ENCODE measurements at places on chromosomes 1 and 21.

GRCh38 chr1:242033447-242033846 lies 34.5 kb upstream of the MAP1LC3C start:
- DNase-seq = no peak

- no peak for DNase-seq
These were observed 75.9 kb upstream of the ETS2 start for GRCh38 chr21:38729754-38730379.

DNA sequence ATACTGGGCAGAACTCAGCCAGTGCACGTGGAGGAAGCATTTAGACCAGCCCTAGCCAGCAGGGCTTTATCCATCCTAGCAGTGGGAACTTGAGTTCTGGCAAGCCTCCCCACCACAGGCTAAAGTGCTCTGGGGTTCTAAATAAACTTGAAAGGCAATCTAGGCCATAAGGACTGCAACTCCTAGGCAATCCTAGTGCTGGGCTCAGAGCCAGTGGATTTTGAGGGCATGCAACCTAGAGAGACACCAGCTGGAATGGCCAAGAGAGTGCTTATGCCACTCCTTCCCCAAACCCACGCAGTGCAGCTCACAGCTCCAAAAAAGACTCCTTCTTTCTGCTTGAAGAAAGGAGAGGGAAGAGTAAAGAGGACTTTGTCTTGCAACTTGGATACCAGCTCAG lies 70.5 kb upstream of the APOBEC4 start:
- no peak for DNase-seq

DNA sequence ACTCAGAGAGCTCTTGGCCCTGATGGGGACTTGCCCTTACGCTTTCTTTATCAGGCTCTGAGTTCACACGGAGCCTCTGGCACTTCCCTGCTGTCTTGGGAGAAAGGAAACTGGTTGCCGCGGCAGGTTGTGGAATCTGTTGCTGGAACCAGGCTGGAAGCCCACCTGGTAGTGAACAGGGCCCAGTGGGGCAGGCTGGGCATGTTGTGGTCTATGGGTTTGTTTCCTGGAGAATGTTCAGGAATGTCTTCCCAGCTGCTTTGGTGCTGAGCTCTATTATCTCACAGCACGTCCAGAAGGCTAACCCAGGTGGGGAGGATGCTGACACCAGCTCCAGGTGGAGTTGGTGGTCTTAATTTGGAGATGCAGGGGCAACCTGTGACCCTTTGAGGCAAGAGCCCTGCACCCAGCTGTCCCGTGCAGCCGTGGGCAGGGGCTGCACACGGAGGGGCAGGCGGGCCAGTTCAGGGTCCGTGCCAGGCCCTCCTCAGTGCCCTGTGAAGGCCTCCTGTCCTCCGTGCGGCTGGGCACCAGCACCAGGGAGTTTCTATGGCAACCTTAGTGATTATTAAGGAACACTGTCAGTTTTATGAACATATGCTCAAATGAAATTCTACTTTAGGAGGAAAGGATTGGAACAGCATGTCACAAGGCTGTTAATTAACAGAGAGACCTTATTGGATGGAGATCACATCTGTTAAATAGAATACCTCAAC lies 33.3 kb upstream of the TDRD10 start:
- no peak for DNase-seq

DNA sequence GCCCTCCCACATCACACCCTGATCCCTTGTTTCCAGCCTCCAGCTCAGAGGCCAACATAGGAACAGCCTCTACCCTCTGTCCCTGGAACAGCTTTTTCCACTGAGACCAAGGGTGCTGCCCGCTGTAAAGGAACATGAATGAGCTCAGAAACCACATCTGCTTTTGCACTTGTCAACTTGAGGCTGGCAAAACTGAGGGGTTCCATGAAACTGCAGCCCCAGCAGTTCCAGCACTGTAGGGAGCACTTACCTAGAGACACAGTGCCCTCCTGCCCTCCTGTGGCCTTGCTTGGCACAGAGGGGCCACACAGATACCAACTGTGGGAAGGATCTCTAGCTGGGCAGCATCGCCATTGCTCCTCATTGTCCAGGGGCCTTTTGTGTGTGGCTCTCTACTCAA lies 51.7 kb downstream of the ITPKB start:
- DNase-seq = no peak

DNA sequence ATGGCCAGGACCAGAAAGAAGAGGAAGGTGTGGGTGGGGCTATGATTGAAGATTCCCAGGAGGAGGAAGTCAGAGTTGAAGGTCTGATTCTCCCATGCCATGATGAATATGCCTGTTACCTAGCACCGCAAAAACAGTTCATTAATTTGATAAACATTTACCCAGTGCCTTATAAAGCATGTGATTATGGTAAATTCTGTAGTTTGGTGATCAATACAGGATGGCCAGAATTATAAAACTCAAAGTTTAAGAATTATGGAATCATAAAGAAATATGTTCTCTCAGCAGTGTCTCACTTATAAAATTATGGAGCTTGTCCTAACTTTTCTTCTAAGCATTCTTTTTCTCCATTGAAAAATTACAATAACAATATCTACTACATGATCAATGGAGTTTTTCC lies at the start of gene OR2M7:
Gene OR2M7, minus strand, starts transcription at position 101 of the 400 bp plus-strand sequence. Its CDS starts 0 bp downstream, at position 101.
- no peak for DNase-seq

DNA sequence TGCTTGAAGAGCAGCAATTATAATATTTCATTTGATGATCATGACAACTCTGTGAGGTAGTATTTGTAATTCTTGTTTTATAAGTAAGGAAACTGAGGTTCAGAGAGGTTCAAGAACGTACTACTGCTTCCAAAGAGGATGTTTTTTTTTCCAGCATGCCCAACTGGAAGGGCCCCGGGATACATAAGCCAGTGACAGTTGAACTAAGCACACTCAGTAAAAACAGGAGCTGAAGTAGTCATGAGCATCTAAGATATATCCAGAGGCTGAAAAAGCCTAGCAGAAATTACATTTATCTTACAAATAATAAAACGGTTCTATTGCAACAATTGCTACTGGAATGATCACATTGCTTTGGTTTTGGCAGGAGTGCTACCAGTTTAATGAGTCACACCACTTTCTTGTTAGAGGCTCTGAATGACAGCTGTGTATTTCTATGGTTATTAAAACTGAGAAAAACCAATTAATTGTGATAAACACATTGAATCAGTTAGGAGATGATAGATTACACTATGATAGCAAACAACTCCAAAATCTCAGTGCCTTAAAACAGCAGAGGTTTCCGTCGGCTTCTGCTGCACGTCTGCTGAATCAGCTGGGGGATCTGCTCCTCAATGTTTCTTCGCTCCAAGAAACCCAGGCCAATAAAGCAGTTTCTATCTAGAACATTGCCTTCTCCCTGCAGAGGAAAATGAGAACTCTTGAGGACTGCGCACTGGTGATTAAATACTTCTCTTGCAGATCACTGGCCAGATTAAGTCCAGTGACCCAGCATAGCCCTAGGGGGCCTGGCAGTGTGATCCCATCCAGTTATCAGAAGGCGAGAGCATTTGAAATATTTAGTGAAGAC lies 522.7 kb downstream of the PLPP3 start:
- no peak for DNase-seq

DNA sequence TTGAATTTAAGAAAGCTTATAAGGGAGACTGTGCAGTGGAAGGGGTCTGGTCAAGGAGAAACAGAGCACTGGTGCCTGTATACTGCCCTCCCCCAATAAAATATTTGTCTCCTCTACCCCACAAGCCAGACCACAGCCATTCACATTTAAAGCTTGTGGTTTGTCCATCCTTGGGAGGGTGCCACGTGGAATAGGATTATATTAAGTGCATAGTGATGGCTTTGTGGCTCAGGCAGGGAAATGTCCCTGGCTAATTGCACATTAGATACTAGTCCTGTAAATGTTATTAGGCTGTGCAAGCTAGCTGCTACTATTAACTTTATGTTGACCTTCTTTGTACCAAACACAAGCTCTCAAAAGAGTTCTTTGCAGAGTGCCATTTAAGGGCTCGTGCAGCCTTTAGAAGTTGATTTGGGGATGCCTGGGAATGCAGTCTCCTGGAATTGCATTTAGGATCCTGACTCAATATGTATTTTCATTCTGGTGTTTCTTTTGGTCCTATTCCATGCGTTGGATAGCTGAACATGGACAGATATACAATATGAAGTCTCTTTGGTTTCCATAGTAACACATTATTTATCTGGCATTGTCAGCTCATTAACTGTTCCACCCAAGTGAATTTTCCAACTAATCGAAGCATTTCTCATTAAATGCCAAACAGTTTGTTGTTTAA lies 210.6 kb downstream of the ROR1 start:
- DNase-seq = no peak

GRCh38 chr1:15070145-15070748 lies 83.3 kb upstream of the TMEM51 start:
- no peak for DNase-seq

DNA sequence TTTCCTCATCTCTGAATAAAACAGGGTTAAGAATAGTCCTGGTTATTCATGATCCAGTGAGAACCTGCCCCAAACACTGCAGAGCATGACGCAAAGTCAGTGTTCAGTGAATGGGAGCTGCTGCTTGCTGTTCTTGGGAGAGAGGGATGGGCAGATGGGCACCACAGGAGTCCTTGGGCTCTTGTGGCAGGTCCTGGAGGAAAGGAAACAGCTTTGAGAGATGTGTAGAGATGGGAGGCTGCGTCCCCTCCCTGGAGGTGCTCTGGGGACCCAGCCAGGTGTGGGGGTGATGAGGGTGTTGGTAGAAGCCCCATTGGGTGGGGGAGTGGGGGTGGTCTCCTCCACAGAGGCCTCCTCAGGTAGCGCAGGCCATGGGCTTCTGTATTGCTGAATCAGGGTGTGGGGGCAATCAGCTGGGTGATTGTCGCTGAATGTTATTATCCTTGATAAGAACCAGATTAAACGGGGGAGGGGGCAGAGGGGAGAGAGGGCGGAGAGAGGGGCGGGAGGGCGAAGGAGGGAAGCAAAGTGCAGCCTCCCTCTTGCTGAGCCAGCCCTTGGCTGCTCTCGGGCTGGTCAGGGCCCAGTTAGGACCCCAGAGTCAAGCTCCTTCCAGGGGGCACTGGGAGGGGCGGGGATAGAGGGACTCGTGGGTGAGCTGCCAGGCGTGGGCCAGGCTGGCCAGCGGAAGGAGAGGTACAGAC lies 22.9 kb upstream of the CASZ1 start:
- DNase-seq = no peak

- DNase-seq = no peak
These were observed 91.1 kb upstream of the ZBTB18 start for GRCh38 chr1:243959998-243960397.

GRCh38 chr1:35044431-35044830 lies 12.7 kb upstream of the ZMYM6 start:
- no peak for DNase-seq

- no peak for DNase-seq
These were observed 366.7 kb downstream of the CAMTA1 start for GRCh38 chr1:7151978-7152377.

- DNase-seq = no peak
These were observed 115.5 kb upstream of the VAV3 start for GRCh38 chr1:108080448-108080847.

DNA sequence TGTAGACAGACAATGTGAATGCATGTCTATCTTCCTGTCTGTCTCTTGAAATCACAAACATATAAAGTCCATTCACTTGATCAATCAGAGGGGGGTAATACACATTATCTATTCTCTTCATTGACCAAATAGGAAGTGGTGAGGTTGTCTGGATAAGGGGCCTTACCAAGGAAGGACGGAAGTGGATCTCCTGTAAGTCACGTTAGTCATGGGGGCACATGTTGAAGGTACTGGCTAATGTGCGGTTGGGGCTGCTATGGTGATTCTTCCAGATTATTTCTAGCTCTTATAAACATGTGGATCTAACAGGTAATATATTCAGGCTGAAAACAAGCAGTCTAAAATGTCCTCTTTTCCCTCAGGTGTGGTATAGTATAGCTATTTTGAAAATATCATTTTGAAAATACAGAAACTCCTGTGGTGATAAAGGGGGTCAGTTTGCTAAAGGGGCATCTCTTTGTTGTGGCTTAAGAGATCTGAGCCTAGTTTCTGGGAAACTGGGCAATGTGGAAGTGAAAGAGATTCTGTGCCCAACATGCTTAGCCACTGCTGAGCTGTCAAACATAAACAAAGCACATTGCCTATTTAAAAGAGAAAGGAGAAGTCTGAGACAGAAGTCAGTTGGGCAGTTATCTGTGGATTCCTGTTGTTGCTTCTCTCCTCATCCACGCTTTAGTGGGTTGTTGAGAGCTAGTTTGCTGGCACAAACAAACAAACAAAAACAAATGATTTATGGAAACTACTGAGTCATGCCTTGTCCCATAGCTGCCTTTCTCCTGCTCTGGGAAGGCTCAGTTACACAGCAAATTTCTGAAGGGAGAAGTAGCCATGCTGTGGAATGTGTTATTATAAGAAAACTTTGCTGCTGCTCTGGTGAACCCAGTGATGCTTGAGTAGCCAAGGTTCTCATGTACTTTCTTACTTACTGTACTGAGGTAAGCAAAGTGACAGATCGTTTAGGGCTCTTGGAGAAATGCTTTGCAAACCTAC lies 166.9 kb downstream of the HLX start:
- no peak for DNase-seq

DNA sequence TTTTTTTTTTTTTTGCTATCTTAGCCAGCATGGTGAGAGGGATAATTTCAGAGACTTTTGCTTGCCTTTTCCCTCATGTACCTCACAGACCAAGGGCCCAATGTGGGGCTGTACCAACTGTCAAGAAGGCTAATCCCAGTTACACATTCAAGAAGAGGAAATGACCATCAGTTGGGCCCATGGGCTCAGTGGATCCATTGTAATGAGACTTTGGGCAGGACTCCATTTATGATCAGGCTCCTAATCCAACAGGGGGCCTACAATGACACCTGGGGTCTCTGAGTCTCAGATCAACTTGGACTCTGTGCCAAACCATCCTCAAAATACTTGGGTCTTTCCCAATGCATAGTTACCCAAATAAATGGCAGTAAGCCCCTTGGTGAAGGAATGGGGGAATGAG lies 450.4 kb upstream of the VAMP3 start:
- no peak for DNase-seq

DNA sequence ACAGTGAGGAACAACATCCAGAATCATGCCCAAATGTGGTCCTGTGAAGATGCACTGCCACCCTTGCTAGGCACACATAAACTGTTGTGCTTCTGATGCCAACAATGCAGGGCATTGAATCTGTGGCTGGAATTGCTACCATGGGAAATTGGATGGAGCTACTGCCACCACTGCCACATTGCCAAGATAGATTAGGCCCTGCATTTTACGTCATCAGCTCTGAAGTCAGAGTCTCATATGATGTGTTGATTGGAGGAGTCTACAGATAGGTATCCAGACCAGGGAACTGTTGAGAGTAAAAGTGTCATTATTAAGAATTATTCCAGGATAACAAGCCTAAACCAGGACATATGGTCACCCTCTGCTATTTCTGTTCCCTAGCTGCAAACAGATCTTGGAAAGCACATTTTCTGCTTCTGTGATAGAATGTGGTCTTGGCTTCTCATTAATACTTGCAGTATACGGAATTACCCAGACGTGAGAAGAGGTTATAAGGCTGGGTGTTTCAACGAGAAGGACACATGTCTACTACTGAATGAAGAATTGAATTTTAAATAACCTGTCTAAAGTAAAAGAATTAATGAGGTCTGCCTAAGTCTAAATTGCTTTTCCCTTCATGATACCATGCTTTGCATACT lies 106.6 kb downstream of the TNNI3K start:
- DNase-seq = no peak

Data from D721Med (cell line).